HuH-7 (cell line): ENCODE measurements at places on chromosomes 3 and 15.

DNA sequence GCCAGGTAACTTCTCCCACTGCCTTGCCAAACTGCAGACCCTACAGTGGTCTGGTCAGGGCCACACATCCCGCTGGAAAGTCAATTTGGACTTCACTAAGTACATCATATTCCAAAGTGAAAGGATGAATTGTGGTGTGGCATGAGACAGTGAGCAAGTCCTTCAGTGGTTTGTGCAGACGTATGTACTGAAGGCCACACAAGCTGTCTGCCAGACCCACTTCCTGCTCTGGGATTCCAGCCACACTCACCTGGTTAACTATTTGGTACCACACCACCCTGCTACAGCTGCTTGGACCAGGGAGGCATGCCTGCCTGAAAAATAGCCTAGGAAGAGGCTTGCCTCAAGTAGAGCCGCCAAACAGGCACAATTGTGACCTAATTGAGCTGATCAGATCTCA, 94.1 kb upstream of the STRIT1 start:
- no peak for DNase-seq

DNA sequence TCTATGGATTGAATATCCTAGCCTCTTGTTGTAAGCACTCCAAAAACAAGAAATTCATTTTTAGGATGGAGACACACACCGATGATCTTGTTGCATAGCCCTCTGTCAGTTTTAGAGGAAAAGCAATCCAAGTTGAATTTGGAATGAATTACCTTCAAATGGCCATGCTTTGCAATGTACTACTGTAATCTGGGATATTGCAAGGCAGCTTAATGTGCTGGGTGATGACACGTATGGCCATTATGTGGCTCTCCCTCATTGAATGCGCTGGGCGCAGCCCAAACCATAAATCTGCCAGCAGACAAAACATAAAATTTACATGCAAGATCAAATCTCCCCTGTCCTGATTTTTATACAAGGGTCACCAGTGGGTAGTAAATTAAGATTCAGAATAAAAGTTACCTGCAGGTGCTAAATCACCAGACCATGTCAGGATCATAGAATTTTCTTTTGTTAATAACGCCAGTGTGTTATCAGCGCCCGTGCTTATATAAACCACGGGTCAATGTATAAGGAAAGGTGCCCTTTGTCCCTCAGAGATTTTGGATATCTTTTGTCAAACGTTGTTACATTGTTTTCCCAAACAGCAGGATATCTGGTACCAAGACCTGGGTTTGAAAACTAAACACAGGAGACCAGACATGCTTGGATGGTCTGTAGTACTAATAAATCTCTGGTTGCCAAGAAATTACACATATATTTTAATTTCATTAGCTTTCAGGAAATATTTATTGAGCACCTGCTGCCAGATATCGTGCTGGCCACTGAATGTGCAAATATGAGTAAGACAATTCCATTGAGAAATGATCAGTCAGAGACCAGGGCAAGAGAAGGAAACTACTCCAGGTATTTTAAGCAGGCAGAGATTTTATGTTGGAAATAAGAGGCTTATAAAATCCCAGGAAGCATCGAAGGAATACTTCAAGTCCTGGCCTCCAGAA, 237.1 kb downstream of the EBLN2 start:
- no peak for DNase-seq

DNA sequence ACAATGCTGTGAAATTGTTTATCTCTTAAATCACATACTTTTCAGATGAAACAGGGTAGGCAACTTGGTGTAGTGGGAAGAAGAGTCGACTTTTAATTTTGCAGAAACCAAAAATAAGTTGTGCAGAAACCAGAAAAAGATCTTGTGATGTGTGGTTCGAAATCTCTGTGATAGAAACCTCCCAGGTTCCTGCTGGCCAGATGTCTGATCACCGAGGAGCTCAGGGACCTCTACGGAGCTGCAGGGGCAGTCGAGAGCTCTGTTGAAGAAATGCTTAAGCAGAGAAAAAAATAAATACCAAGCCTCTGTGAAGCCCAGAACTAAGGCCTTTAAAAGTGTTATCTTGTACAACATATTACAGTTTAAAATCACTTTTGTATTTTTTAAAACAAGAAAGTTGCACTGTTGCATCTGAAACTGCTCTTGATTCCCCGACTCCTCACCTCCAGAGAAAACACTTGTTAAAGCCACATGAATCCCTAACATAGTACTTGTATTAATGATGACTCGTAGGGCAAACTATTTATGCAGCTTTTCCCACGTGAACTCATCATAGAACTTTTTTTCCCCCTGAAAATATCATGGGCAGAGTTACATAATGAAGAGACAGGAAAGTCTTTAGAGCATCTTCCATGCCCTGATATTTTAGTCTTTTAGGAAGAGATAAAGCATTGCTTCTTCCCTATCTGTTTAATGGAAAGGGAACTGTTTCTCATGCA, 51.3 kb downstream of the CCK start:
- no peak for DNase-seq

DNA sequence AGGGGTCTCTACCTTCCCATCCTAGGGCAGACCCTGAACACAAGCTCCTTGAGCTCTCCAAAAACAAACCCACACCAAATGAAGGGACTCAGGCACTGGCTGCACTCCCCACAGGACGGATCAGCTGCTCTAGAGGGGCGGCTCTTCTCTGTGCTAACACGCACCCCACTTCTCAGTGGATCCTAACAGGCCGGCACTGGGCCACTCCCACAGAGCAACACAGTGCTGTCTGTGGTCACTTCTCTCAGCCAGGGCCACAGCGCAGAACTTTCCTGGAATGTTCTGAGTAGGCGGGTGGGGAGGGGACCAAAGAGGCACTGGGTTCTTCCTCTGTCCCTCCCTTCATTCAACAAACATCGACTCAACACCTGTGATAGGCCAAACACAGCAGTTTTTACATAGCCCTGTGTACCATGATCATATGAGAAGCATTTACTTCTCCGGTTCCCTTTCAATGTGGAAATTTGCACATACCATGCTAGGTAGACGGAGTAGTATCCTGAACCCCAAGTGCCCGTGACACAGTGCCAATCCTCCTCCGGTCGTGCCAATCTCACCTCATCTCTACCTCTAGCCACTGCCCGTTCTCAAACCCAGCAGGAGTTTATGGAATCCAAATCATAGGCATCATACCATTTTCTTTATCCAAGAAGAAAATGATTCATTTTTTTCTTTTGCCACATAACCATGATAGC, 98.1 kb downstream of the LRIG1 start:
- no peak for DNase-seq

DNA sequence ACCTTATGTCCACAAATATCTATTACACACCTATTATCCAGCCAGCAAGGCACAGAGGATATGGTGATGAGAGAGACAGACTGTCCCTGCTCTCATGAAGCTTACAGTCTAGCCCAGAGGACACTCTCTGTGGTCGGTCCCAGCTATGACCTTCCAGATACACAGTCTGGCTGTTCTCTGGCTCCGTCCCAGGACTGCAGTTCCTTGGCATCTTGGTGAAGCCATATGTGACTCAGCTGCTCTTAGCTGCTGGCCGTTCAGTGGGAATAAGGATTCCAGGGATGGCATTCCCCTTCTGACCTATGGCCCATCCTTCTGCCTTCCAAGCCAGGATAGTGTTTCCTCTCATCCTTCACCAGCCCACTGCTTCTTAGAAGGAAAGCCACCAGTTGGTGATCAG, 30.8 kb downstream of the MEX3B start:
- no peak for DNase-seq

DNA sequence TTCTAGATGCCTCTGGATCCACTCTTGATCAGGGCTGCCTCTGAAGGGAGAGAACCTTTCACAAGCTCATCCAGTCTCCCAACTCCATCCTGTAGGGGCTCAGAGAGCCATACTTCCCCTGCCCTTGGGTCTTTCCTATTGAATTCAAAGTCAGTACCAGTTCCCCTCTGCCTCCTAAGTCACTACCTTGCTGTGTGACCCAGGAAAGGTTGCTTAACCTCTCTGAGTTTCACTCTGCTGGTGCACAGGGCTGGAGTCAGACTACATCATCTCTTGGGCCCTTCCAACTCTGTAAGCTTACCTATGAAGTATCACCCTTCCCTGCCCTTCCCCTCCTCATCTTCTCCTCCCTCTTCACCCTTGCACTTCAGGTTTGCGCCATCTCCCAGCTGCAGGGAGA, 117.9 kb downstream of the MEGF11 start:
- no peak for DNase-seq

DNA sequence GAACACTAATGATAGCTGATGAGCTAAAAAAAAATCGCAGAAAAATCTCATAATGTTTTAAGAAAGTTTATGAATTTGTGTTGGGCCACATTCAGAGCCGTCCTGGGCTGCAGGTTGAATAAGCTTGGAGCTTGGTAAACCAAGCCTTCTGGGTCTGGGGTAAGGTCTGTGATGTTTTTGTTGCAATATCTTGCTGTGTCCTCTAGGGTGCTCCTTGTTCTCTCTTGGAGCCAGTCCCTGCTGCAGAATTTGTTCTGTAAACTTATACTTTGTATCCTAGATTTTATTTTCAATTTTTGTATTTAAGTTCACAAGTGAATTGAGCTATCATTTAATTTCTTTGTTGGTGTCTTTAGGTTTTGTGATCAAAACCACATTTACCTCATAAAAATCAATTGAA, 143.7 kb downstream of the NR1D2 start:
- peak; percentile 62 for DNase-seq

- no peak for DNase-seq
Measured at GRCh38 chr15:99749386-99749785, 16.1 kb upstream of the LYSMD4 start.

GRCh38 chr3:67624078-67624477, 30.3 kb downstream of the SUCLG2 start:
- no peak for DNase-seq

GRCh38 chr15:37045859-37046740, 54.2 kb downstream of the MEIS2 start:
- DNase-seq: peak; percentile 20

DNA sequence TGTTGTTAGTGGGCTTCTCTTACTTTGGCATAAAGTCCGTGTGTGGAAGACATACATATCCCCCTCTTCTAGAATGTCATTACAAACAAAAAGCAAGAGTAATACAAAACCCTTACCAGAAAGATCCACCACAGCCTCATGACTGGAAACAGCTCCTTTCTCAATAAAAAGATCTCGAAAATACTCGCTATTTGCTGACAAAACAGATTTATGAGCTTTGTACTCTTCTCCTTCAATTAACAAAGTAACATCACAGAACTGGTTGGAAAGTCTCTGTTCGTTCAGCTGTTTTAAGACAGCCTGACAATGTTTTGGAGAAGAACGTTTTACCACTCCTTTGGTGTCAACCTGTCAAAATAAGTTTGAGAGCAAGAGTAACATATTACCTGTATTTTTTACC, 5.9 kb downstream of the ZBTB11 start:
- no peak for DNase-seq

- DNase-seq: no peak
Measured at GRCh38 chr3:59605944-59606534, 556.2 kb upstream of the CFAP20DC start.

- no peak for DNase-seq
Measured at GRCh38 chr15:50234764-50235163, 30.8 kb downstream of the HDC start.

DNA sequence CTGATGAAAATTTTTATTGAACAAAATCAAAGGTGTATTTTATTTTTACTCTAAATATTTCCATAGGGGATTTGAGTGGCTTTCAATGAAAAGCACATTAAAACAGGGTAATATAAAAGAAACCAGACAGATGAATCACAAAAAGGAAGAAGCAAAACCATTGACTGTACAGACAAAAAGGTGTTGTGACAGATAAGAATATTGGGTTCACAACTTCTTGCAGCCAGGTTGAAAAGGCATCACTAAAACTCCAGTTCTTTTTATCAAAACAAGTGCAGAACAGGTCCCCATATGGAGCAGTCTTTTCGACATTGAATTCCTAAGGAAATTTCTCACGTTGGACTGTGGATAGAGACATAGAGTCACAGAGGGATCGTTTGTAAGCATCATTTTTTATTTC, 53.8 kb downstream of the AGTR1 start:
- DNase-seq: no peak

- DNase-seq: no peak
Measured at GRCh38 chr15:41562784-41563198, 3.8 kb downstream of the TYRO3 start.

GRCh38 chr15:80920271-80920699, 69.3 kb downstream of the MESD start:
- DNase-seq: no peak

DNA sequence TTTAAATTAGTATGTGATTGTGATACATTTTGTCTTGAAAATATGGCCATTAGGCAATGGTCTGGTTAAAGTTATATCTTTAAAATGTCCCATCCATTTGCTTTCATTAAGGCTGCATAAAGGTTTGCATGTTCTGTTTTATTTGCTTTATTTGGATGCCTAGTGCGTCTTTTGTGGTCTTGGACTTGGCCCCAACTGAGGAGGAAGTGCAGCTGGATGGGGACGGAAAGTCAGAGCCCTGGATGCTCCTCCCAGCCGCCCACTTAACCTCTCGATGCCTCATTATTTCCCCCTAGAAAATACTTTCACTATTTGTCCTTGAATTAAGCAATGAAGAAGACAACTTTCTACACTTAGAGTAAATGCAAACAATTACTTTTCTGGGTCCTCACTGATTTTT, 898.2 kb downstream of the MCTP2 start:
- no peak for DNase-seq

DNA sequence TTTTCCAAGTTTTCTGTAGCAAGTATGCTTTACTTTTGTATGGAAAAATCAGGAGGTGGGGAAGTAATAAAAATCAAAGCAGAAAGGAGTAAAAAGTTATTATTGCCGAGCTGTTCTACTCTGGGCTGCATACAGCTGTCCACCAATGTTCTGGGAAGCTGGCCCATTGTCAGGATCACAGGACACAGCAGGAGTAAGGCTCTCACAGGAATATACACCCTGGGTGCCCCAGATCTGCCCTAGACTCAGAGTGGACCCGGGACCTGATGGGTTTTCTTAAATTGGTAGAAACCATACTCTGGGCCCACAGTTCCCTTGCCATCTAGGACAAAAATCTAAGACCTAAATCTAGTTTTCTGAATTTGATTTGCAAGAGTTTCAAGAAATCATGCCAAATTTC, 60.4 kb downstream of the TNIK start:
- DNase-seq: no peak

DNA sequence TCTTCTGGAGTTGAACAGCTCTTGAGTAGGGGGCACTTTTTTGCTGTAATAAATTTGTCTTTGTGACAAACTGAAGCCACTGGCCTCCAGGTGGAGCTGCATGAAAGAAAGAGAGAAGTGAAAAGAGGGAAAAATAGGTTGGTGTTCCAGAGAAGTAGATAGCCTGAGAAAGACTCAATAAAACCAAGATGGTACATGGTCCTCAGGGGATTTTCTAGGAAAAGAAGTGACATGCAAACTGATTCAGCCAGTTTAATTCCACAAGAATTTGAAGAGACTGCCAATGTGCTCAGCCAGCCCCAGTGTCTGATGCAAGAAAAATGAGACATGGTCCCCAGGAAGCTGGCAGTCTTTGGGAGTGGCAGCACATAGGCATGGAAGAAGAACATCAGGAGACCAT, 152.7 kb downstream of the CD47 start:
- no peak for DNase-seq
